ENCODE measurements at places on chromosomes 16 and 17.

DNA sequence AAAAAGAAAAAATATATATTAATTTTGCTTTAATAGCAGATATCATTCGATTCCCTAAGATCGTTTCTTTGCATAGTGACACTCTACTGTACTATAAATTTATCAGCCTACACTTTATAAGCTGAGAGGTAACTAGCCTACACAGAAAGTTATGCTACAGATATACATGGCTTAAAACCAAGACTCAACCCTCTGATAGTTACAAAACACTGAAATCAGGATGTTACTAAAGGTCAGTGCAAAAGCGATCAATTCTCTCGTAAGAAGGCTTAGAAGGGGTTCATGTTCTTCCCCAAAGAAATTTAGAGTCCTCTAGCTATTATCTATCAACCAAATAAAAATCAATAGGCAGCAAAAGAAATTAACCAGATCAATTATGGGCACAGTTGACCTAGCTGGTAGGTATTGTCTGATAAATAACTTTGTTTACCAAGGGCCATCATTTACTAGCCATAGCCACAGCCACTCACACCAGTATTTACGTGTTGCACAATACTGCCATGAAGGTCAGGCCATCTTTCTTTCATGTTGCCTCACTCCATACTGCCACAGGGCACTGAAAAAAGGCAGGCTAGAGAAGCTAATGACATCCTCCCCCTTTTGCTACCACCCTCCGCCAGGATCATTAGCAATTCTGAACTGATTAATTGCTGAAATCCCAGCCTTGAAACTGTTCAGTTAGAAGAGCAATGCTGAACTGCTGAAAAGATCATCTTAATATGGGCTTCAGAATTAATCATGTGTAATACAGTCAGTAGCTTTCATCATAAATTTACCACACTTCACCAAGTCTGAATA lies 43.7 kb downstream of the RND2 start:
- no peak for DNase-seq

- no peak for DNase-seq
Observed at GRCh38 chr16:85240982-85241924, 129.0 kb upstream of the CIBAR2 start.

GRCh38 chr16:31357324-31358109 lies 2.5 kb downstream of the ITGAX start:
- no peak for DNase-seq

- DNase-seq: no peak
Observed at GRCh38 chr17:31918701-31919128, 17.2 kb upstream of the UTP6 start.

- DNase-seq: no peak
Observed at GRCh38 chr16:86865851-86866662, 287.7 kb downstream of the FOXL1 start.

- DNase-seq: no peak
Observed at GRCh38 chr17:66275651-66276050, 26.8 kb upstream of the PRKCA start.

DNA sequence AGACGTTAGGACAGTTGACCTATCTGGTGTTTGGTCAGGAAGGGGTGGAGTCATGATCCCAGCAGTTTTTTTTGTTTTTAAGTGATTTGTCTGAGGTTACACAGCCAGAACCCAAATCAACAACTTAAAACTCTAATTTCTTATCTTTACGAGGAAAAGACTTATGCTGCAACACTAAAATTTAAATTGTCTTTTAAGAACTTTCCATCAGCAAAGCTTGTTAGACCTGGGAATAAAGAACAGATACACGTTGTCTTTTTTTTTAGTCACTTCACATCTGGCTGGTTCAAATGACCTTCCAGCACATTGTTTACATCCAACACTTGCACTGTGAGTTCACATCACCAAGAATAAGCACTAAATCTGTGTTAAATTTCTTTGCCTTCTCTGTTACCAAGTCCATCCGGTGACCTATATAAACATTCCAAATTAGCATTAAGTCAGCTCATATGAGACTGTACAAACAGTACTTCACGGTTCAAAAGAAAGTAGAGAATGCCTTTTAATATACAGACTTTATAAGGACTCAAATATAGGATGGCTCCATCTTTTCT lies 115.0 kb downstream of the HS3ST2 start:
- no peak for DNase-seq

GRCh38 chr17:63270610-63271009 lies 175.5 kb downstream of the CYB561 start:
- DNase-seq: no peak

DNA sequence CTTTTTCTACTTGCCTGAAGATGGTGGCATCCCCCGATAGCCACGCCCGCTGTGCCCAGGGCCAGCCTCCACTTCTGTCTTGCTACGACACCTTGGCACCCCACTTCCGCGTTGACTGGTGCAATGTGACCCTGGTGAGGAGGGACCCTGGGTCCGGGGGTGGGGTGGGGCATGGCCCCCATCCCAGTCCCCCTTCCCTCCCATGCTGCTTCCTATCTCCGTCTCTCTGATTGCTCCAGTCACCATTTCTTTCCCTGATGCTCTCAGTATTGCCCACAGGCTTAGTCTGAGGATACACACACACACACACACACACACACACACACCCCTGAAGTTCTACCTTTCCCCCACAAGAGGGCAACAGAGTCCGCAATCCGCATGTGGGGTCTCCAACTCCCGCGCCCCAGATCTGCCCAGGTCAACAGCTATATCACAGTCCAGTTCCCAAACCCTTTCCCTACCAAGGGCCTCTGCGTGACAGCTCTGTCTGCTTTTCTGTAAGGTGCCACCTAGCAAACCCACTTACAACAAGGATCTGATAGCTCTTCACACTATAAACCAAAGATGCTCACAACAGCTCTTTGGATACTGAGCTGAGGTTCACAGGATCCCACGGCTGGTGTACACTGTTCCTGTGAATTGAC lies 3.4 kb downstream of the SGCA start:
- DNase-seq: no peak

- no peak for DNase-seq
Observed at GRCh38 chr17:36183001-36183971, 6.8 kb upstream of the TBC1D3B start.

GRCh38 chr16:86090461-86091170 lies 191.7 kb downstream of the IRF8 start:
- DNase-seq: no peak

GRCh38 chr17:38598536-38598935 lies 7.2 kb downstream of the SRCIN1 start:
- DNase-seq: no peak

GRCh38 chr17:75849724-75850123 lies 5.4 kb downstream of the WBP2 start:
- no peak for DNase-seq

GRCh38 chr17:3693829-3694231 lies 2.1 kb downstream of the P2RX5 start:
- DNase-seq: no peak

- no peak for DNase-seq
Observed at GRCh38 chr17:75084039-75084660, 3.6 kb upstream of the SLC16A5 start.

DNA sequence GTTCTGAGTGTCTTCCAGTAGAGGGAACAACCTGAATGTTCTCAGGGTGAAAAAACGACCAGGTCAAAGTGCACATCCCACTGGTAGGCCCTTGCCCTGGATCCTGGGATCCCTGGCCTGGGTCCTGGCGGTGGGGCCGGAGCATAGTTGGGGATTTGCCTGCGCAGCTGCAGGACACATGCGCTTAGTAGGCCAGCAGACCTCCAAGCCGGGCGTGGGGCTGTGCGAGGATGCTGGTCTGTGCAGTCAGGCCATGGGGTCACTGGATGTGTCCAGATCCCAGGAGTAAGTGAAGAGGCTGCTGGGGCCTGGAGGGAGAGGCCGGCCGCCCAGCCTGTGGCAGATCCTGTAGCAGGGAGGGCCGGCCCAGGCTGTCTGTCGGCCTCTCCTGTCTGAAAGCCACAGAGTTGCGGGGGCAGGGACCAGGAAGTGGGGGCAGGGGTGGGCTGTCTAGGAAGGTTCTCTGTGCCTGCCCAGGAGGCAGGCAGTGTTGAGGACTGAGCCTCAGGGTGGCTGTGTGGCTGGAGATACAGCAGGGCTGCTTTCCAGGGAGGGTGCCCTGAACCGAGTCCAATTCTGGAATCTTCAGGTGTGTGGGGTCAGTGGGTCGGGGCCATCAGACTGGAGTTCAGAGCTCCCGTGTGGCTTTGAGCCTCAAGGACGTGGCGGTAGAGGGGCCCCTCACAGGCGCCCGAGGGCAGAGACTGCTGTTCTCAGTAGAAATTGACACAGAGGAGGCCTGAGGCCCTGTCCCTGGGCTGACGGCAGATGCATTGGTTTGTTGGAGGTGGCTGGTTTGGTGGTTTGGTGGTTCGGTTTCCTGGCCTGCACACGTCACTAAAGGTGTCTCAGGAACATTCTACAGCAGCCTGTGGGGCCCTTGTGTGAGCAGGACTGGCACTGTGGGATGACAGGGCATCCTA lies 17.2 kb upstream of the NUDT16L1 start:
- peak; percentile 21 for DNase-seq

GRCh38 chr17:45098869-45099616 lies 33.3 kb downstream of the PLCD3 start:
- DNase-seq: peak; percentile 67

DNA sequence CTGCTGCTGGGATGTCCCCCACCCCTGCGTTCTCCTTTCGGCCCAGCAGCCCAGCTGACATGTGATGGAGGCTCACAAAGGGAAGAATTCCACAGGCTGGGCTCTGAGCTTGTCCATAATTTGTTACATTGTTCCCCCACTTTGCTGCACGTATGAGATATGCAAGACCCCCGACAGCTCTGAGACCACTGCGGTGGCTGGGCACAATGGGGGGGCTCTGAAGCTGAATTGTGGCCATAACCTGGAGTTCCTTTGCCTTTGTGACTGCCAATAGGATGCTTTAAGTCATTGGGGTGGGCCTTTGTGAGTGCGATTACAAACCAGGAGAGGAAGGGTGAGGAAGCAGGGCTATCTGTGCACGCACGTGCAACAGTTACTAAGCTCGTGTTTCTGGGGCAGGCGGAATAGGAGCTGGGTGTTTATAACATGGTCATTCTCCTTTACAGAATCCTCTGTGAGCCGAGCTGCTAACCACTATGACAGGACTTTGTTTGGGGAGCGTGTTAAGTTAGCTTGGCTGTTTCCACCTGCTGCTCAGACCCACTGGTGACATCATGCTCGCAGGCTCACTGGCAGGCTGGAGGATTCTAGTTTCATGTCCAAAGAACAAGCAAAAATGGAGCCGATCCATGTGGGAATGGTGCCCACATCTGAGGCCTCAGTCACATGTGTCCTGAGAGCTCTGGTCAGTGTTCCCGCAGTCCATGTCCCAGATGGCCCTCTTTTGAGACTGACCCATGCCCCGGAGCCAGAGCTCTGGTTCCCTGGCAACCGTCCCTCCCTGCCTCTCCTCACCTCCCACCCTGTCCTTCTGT lies 208.3 kb upstream of the SALL1 start:
- no peak for DNase-seq

DNA sequence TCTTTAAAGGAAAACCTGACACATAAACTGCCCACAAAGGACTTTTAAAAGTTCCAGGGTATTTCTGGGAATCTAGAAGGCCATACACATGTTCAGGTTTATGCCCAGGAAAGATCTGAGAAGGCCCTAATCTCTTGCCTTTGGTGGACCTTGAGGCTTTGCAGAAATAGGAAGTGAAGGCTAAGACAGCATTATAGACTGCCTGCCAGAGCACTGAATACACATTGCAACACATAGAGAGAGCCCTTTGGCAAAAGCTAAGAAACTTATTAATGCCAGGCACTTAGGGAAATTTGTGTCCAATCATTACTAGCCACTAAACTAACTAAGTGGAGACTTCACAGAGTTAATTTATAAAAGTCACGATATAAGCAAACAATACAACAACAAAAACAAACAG lies 70.4 kb downstream of the MMD start:
- DNase-seq: no peak

DNA sequence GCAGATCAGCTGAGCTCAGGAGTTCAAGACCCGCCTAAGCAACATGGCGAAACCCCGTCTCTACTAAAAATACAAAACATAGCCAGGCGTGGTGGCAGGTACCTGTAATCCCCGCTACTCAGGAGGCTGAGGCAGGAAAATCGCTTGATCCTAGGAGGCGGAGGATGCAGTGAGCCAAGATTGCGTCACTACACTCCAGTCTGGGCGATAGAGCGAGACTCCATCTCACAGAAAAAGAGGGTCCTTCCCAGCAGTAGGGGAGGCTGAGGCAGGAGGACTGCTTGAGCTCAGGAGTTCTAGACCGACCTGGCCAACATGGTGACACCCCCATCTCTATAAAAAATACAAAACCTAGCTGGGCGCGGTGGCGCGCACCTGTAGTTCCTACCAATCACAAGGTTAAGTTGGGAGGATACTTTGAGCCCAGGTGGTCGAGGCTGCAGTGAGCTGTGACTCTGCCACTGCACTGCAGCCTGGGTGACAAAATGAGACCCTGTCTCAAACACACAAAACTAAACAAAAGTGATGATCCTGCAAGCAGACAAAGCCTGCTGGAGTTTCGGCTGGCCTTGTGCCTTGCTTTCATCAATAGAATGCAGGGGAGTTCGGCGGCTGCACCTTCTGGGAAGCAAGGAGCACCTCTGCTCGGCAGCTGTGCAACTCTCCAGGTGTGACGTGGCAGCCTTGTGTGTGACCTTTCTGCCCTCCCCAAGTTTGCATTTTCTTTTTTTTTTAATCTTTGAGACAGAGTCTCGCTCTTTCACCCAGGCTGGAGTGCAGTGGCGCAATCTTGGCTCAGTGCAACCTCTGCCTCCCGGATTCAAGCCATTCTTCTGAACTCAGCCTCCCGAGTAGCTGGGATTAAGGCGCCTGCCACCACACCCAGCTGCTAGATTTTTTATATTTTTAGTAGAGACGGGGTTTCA lies 12.4 kb upstream of the YWHAE start:
- DNase-seq: no peak

DNA sequence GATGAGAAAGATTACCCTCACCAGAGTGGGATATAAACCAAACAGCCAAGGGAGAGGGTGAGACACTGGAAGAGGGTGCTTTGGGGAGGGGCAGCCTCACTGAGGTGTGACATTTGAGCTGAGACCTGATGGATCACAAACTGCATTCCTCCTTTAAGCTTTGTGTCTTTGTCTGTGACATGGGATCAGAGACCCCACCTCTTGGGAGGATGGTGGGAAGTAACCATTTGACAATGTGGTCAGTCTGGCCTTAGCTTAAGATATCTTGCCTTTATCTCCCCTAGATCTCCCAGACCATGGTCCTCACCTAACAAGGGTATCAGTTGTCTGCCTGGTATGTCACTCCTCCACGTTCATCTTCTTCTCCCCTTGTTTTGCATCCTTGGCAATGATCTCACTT lies 163.4 kb downstream of the SHISA9 start:
- no peak for DNase-seq

DNA sequence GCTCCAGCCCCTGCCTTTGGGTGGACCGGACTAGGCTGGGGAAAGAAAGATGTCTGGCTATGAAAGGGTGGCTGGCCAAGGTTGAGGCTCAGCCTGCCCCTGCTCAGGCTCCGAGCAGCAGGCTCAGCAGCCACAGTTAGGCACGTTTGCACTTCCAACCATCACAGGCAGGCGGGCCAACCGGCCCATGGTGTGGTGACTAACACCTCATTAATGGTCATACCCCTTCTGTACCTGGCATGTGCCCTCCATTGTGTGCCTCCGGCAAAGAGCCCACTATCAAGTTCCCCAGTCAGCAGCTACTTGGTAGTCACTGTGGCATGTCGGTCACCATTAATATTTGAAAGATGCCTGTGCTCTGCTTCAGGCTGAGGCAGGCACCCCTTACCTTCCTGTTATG lies 6.7 kb downstream of the TBC1D24 start:
- DNase-seq: no peak

- DNase-seq: peak; percentile 22
Observed at GRCh38 chr17:8015957-8016631, 13.7 kb downstream of the GUCY2D start.

All from stimulated activated CD4-positive, alpha-beta T cell treated with anti-CD3 and anti-CD28 coated beads, Interleukin-1b, Interleukin-23, amount 100 ng/mL, for 4 hours (primary cell).